SK-N-SH (cell line): ENCODE measurements at places on chromosomes 3 and 15.
A peak's percentile ranks its signal among the peaks of the same experiment; 100 is the strongest.

DNA sequence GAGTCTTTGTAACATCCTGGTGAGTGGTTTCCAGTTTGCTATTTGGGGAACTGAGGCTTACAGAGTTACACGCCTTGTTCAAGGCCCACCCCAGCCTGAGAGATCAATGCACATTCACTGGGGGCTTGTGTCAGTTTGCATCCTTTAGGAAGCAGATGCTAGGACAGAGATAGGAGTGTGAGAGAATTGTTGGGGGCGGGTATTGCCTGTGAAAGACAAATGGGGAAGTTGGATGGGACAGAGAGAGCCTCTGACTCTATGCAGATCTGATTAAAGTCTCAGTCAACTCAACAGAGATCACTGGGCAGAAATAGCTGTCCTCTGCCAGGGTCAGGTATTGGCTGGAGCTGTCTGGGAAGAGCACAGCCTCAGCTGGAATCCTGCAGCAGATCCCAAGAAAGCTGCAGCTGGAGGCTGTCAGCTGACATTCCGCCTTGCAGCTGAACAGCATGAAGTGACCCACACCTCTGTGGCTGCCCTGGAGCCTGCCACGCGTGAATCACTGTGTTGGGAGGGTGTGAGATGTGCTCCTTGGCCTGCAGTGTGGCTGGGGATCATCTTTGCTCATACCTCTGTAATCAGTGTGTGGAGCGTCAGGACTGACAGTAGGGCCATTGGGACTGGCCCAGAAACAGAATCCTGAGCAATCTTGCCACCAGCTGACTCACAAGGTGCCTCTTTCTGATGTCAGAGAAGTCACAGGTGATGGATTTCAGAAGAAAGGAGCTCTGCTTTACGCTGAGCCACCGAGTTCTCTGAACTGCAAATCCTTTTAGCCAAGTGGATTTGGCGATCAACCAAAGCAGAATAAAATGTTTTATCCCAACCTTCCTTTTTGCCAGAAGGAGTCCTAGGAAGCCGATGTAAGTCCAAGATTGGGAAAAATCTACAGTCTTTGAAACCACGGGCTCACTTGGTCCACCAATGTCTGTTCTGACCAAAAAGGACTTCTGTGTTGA is 284.1 kb upstream of the LRRFIP2 start:
- no peaks in the 10 kb centered on the region for H3K36me3 ChIP-seq
- no peak for DNase-seq
- H3K27ac ChIP-seq = peak overlapping the region; percentile 36; the same call in 1 of the 2 replicates
- no peaks in the 10 kb centered on the region for H3K4me1 ChIP-seq
- H3K4me3 ChIP-seq = no peak overlapping the region

DNA sequence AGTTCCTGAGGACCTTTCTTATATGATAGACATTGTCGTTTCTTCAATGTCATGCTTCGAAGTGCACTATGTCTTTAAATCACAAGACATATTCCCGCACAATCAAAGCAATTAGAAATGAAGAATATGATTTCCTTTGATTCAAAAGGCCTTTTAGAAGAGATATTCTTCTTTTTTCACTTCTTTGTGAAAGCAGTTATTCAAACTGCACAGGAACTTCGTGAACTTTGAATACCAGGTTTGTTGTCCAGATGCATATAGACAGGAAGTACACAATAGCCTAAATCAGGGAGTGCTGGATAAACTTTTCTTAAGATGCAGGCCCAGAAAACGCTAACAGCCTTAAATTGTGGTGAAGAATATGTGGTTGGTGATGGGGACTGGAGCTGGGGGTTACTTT is 591.1 kb upstream of the NAALADL2 start:
- no peaks in the 10 kb centered on the region for H3K4me1 ChIP-seq
- no peak for DNase-seq
- no peaks in the 10 kb centered on the region for H3K27me3 ChIP-seq

GRCh38 chr3:14555835-14556234 is 15.7 kb upstream of the GRIP2 start:
- DNase-seq = no peak
- no peaks in the 10 kb centered on the region for H3K36me3 ChIP-seq
- no peaks in the 10 kb centered on the region for H3K27me3 ChIP-seq

DNA sequence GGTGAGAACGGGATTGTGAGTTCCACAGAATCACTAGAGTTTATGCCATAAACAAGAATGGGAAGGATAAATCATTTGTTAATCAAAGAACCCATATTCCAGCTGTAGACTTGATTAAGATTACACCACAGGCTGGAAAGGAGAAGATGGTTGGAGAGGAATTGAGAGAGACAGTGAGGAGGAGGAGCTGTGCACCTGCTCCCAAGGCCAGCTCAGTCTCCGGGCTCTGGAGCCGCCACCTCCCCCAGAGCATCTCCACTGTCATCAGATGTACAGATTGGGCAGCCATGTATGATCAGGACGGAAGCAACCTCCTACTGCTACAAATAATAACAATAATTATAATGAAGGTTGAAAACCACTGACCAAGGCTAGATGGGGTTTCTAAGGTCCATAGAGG is 170.0 kb downstream of the MINAR1 start:
- no peaks in the 10 kb centered on the region for H3K27me3 ChIP-seq
- peaks cover 4% of the 10 kb centered on the region; the same call in 1 of the 2 replicates for H3K4me1 ChIP-seq
- no peaks in the 10 kb centered on the region for H3K36me3 ChIP-seq
- DNase-seq = no peak
- no peak overlapping the region for H3K27ac ChIP-seq
- no peak overlapping the region for H3K4me3 ChIP-seq

DNA sequence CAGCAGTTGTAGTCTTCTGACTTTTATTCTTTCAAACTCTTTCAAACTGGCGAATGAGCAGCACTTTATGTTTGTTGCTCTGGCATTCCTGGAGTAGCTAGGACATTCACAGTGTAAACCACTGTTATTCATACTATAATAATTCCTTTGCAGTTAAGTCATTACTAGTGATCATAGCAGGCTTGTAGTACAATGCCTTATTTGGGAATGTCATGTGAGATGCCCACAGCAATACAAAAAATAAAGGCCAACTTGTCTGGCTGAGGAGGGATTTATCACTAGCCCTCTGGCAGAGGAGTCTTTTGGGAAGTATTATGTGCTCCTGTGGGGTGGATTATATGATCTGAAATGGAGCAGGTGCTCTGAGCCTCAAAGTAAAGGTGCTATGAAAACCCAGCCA is 197.2 kb downstream of the VGLL3 start:
- H3K27me3 ChIP-seq = no peaks in the 10 kb centered on the region
- H3K27ac ChIP-seq = no peak overlapping the region
- H3K4me1 ChIP-seq = no peaks in the 10 kb centered on the region
- H3K4me3 ChIP-seq = no peak overlapping the region
- DNase-seq = no peak
- H3K36me3 ChIP-seq = no peaks in the 10 kb centered on the region

GRCh38 chr3:153818338-153818737 is 302.9 kb upstream of the ARHGEF26 start:
- no peaks in the 10 kb centered on the region for H3K36me3 ChIP-seq
- no peak overlapping the region for H3K4me3 ChIP-seq
- H3K27me3 ChIP-seq = no peaks in the 10 kb centered on the region
- no peak overlapping the region for H3K27ac ChIP-seq

DNA sequence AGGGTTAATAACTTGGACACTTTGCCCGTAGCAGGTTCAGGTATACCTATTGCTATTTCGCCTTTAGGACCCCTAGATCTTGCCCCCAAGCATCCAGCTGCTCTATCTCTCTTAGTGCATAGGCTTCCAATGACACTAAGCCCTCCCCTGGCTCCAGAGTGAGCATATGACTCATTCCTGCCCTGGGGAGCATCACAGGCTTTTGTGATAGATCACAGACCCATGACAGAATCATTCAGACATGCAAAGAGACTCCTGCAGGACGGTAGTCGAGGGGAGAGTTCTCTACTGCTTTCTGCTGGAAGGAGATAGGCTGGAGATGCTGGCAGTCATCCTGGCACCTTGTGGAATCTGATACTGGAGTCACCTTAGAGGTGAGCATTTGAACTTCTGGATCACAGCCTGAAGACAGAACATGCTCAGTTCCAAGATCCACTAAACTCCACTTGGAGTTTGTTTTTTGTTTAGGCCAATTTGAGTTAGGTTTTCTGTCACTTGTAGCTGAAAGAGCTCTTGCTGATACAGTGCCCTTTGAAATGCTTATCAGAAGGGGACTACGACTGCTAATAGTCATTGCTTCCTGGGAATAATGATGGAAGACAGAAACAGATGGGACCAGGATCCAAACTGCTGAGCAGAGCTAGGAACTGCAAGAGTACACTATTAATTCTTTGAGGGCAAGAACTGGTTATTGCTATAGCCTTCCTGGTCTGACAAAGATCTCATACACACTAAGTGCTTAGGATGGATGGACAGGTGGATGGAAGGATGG is 11.0 kb downstream of the LYSMD2 start:
- peak overlapping the region; percentile 24; the same call in 1 of the 2 replicates for H3K4me3 ChIP-seq
- no peaks in the 10 kb centered on the region for H3K27me3 ChIP-seq
- H3K27ac ChIP-seq = peak overlapping the region; percentile 82
- peak; percentile 77 for DNase-seq
- H3K36me3 ChIP-seq = peaks cover 18% of the 10 kb centered on the region

DNA sequence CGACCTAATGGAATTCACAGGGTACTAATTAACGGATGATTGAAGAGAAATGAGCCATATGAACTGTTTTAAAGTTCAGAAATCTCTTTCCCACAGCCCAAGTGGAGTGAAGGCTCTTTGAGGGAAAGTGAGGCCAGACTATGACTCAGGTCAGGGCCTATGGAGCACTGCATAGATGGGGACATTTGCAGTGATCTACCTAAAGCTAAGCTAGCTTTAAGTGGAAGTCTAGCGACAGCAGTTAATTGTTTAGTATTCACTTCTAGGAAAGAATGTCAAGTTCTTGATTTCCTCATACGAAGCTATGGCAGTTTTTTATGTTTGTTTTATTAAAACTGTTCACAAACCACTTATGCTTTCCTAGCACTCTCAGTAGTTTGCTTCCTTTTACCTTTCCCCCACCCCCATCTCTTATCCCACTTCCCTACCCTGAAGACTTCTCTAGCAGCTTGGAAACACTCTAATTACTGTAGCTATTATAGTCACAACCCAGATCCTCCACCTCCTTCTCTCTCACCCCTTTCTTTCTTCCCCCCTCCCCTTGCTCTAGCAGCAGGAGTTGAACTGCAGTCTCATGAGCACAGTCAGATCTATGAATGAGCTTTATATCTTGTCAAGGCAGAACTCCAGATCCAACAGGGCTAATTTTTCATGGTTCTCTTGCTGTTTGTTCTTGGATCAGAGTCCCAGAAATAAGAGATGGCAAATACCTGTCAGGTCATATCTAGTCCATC is 6.2 kb downstream of the ZNF609 start:
- no peak overlapping the region for H3K4me3 ChIP-seq
- H3K36me3 ChIP-seq = peaks cover 23% of the 10 kb centered on the region
- H3K27me3 ChIP-seq = no peaks in the 10 kb centered on the region
- DNase-seq = no peak

DNA sequence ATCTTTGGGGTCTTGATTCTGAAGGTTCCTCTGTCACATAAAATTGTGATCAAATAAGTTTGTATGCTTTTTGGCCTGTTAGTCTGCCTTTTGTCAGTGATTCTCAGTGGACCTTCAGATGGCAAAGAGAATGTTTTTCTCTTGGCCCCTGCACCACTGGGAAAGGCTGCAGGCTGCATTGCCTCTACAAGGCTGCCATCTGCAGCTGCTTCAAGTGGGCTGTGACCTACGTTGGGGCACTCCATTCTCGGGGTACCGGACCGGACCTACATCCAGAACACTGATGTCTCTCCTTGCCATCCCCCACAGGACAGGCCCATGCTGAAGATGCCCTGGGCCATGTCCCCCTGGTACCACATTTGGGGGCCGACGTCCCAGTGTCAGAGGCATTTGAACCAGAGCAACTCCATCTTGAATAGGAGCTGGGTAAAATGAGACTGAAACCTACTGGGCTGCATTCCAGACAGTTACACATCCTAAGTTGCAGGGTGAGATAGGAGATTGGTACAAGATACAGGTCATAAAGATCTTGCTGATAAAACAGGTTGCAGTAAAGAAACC is 37.5 kb upstream of the MFGE8 start:
- no peak overlapping the region for H3K4me3 ChIP-seq

DNA sequence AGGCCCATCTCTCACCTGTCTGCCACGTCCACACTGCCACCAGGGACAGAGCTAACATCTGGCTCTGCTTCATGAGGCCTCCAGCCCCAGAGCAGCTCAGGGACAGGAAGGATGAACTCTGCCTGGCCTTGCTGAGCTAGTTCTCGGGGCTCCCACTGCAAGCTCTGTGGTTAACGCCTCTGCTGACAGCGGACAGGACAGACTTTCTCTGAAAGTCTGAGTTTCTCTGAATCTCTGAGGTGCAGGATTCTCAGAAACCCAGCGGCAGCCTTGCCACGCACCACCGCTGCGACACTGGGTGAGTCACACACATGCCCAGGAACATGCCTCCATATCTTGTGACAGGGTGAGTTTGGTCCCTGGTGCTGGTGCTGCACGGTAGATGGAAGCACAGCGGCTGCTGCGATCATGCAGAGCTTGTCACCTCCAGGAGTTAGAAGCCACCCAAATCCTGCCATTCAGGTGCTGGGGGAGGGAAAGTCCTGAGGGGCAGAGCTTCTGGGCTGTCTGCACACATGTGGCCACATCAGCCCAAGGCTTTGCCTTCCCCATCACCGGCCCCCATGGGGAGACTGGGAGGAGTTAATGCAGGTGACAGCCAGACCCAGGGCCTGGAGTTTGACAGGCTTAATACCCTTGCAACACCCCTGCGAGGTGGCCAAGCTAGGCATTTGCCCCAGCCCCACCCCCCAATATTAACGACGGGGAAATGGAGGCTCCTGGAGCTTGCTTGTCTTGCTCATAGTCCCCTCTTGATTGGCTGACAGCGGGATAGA is 267.0 kb downstream of the PLCL2 start:
- H3K27me3 ChIP-seq = no peaks in the 10 kb centered on the region
- peaks cover 9% of the 10 kb centered on the region; the same call in 1 of the 2 replicates for H3K36me3 ChIP-seq
- DNase-seq = no peak
- H3K4me1 ChIP-seq = no peaks in the 10 kb centered on the region
- no peak overlapping the region for H3K4me3 ChIP-seq

DNA sequence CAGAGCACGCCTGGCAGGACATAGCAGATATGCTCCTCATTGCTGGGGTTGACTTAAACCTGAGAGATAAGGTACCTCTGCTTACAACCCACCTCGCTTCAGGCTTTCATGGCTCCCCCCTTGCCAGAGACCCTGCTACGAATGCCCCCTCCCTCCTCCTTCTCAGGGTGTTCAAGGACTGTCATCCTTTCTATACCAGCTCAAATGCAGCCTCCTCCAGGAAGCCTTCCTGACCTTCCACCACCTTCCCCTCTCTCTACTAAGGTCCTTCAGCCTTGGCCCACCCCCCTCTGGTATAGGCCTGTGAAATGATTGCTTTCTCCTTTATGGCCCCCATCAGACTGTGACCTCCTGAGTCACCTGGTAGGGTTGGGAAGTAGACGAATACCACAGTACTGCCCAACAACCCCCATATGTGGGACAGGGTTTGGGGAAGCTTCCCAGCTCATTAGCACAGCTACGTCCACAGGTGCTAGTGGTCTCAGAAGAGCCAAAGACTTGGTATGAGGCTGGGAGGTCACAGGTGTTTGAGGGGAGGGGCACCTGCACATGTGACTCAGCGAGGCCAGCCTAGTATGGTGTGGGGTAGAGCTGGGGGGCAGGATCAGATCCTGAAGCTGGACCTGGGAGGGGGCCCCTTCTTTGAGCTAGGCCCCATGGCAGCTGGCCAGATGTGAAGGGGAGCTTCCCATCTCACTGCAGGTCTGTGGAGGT is 32.0 kb downstream of the ANKDD1A start:
- no peak overlapping the region for H3K27ac ChIP-seq
- no peak overlapping the region for H3K4me3 ChIP-seq
- H3K4me1 ChIP-seq = no peaks in the 10 kb centered on the region
- DNase-seq = no peak
- no peaks in the 10 kb centered on the region for H3K27me3 ChIP-seq
- no peaks in the 10 kb centered on the region; the same call in 1 of the 2 replicates for H3K36me3 ChIP-seq
